ENCODE measurements at places on chromosomes 13 and 19. TPM values are rescaled to one million over a fixed set of nuclear protein-coding genes. Genes with fewer than 3 reads are reported as not detected.

DNA sequence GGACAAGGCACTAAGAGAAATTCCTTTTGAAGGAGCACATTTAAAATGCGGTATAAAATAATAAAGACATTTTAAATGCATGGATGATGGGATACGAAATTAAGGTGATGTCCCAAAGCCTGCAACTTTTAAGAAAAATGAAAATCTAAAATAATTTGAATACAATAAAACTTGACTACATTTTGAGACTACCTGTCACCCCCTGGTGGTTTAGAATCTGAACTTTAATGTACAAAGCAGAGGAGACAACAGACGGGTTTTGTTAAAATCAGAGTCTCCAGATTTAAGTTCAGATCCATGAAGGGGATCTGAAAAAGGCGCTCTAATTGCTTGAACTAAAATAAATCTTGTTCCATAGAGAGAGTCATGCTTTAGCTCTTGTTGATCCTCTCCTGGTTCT, 1129.3 kb upstream of the PCDH20 start:
- no peak overlapping the region for H3K27ac ChIP-seq
- H3K4me1 ChIP-seq, result no peaks in the 10 kb centered on the region
- H3K36me3 ChIP-seq, result no peaks in the 10 kb centered on the region
- no peak overlapping the region for H3K4me3 ChIP-seq
- no peaks in the 10 kb centered on the region for H3K27me3 ChIP-seq

GRCh38 chr13:95246292-95247082, 54.8 kb downstream of the ABCC4 start:
- DNase-seq, result no peak
- H3K27ac ChIP-seq, result no peak overlapping the region
- H3K4me1 ChIP-seq, result peaks cover 6% of the 10 kb centered on the region
- no peak overlapping the region for H3K4me3 ChIP-seq
- no peaks in the 10 kb centered on the region for H3K27me3 ChIP-seq

DNA sequence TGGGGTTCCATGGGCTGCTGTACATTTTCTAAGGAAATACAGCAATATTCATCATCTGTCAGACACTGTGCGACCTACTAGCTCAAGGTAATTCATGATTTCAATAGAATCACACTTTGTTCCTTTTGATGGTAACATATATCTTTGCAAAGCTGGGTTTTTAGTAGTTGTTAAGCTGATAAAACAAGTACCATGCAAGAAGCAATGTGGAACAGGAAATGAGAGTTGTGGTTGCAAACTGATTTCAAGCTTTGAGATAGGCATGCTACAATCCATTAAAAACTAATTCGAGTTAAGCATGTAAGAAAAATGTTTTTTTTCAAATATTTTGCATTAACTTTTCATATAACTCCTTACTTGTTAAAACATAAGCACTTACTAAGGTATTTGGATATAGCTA, 6.8 kb upstream of the MBNL2 start:
- DNase-seq, result no peak
- H3K4me1 ChIP-seq, result peaks cover 11% of the 10 kb centered on the region
- no peak overlapping the region for H3K4me3 ChIP-seq
- no peaks in the 10 kb centered on the region for H3K36me3 ChIP-seq
- no peak overlapping the region for H3K27ac ChIP-seq

- no peaks in the 10 kb centered on the region for H3K4me1 ChIP-seq
- H3K36me3 ChIP-seq, result peaks cover 33% of the 10 kb centered on the region
- no peak for DNase-seq
- H3K4me3 ChIP-seq, result no peak overlapping the region
These were observed 58.9 kb downstream of the ESD start for GRCh38 chr13:46738055-46738454.

DNA sequence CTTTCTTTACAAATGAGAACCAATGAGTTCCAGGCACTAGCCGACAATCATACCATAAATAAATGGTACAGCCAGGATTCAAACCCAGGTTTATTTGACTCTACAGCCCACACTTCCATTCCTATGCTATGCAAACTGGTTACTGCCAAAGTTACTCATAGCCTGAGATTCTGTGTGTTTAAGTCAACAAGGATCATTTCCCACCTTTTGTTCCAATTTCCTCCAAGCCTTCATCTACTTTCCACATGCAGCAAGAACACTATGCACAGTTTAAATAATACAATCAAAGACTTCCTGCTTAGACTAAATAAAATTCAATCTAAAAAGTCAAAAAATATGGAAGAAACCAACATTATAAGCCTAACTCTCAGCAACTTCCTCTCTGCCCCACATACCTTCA, 59.2 kb upstream of the KLF12 start:
- no peak overlapping the region for H3K4me3 ChIP-seq
- no peaks in the 10 kb centered on the region for H3K36me3 ChIP-seq
- no peaks in the 10 kb centered on the region for H3K4me1 ChIP-seq
- no peak overlapping the region for H3K27ac ChIP-seq
- no peak for DNase-seq

- no peak for DNase-seq
- no peaks in the 10 kb centered on the region for H3K4me1 ChIP-seq
- H3K27me3 ChIP-seq, result no peaks in the 10 kb centered on the region
- no peak overlapping the region for H3K4me3 ChIP-seq
These were observed 27.9 kb downstream of the DOT1L start for GRCh38 chr19:2191456-2192310.

GRCh38 chr13:113292021-113292862, 4.8 kb upstream of the LAMP1 start:
- DNase-seq, result peak; percentile 66
- peak overlapping the region; percentile 51 for H3K4me3 ChIP-seq
- H3K4me1 ChIP-seq, result no peaks in the 10 kb centered on the region
- no peaks in the 10 kb centered on the region for H3K27me3 ChIP-seq
- no peak overlapping the region for H3K27ac ChIP-seq

DNA sequence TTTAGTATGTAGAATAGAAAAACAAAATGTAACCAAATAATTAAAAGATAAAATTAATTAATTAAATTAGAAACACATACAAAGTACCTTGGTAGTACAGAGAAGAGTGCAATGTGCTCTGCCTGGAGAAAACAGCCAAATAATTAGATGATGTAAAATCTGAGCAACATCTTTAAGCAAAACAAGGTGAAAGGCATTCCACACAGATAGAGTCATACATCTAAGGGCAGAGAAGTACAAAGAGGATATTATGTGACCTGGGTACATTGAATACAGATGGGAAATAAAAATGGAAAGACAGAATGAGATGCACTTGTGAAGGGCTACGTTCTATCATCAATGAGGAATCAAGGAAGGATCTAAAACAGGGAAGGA, 25.2 kb upstream of the FNDC3A start:
- no peak for DNase-seq
- peaks cover 28% of the 10 kb centered on the region for H3K4me1 ChIP-seq
- H3K27ac ChIP-seq, result no peak overlapping the region
- no peaks in the 10 kb centered on the region for H3K27me3 ChIP-seq
- H3K4me3 ChIP-seq, result no peak overlapping the region

DNA sequence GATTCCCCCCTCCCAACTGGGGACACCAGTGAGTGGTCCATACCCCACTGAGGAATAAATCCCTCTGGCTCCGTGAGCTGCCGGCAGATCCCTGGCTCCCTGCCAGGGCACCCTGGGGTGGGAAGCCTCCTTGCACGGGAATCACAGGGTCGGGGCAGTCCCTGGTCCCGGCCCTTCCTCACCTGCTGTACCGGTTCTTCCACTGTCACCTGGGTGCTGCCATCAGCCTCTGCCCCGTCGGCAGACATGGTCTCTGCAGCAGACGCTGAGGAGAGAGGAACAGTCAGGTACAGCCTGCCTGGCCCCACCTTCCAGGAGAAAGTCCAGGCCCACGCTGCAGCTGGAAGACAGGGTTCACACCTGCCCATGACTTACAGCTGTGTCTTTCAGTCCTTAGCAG, 6.3 kb downstream of the PLIN3 start:
- H3K36me3 ChIP-seq, result peaks cover 9% of the 10 kb centered on the region
- no peak for DNase-seq
- no peak overlapping the region for H3K27ac ChIP-seq
- H3K27me3 ChIP-seq, result no peaks in the 10 kb centered on the region

DNA sequence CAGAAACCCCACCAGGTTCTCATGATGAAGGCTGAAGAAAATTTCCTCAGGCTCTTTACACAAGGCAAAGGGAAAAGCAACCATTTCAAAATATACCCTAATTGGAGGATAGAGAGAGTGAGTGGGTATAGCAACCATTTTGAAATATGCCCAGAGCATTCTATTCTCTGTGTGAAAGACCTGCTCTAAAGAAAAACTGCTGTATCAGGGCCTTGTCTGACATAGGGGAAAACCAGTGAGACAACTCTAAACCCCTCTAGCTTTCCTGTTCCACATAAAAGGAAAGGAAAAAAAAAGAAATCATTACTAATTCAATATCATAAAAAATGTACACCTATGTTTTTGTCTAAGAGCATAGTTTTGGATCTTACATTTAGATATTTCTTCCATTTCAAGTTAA, 42.3 kb downstream of the TPTE2 start:
- no peaks in the 10 kb centered on the region for H3K4me1 ChIP-seq
- no peak for DNase-seq
- H3K36me3 ChIP-seq, result no peaks in the 10 kb centered on the region
- no peak overlapping the region for H3K27ac ChIP-seq

DNA sequence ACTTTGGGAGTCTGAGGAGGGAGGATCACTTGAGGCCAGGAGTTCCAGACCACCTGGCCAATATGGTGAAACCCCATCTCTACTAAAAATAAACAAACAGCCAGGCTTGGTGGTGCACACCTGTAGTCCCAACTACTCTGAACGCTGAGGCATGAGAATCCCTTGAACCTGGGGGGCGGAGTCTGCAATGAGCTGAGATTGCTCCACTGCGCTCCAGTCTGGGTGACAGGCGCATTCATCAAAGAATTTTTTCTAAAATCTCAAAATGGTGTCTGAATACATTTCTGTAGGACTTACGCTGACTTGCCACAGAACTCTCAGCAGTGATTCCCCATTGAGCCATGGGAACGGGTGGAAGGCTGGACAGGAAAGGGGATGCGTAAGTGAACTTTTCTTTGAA, 18.0 kb upstream of the ERVV-1 start:
- H3K27ac ChIP-seq, result no peak overlapping the region
- H3K4me3 ChIP-seq, result no peak overlapping the region
- no peaks in the 10 kb centered on the region for H3K27me3 ChIP-seq
- H3K4me1 ChIP-seq, result no peaks in the 10 kb centered on the region

DNA sequence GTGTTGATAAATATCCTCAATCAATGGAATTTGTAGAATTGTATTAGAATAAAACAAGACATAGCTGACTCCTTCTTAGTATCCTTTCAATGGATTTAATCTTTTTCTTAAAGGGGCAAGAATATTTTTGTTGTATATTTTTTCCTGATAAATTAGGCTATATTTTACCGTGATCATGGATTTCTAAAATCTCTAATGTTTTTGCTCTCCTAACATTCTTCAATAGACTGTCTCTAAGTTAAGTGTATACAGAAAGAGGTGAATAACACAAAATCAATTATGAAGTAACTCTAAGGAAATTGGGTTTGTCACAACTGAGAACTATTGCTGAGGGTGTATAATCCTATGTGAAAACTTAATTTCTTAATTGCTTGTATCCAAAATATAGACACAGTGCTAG, at the start of gene OR7E24:
Gene OR7E24 (plus strand): TSS at position 301 of the 400 bp plus-strand sequence. CDS start 114 bp downstream, outside the sequence.
- no peaks in the 10 kb centered on the region for H3K4me1 ChIP-seq
- H3K4me3 ChIP-seq, result no peak within 1 kb of the TSS
- no peak for DNase-seq
- H3K27ac ChIP-seq, result no peak within 1 kb of the TSS
- H3K27me3 ChIP-seq, result no peaks in the 10 kb centered on the region

DNA sequence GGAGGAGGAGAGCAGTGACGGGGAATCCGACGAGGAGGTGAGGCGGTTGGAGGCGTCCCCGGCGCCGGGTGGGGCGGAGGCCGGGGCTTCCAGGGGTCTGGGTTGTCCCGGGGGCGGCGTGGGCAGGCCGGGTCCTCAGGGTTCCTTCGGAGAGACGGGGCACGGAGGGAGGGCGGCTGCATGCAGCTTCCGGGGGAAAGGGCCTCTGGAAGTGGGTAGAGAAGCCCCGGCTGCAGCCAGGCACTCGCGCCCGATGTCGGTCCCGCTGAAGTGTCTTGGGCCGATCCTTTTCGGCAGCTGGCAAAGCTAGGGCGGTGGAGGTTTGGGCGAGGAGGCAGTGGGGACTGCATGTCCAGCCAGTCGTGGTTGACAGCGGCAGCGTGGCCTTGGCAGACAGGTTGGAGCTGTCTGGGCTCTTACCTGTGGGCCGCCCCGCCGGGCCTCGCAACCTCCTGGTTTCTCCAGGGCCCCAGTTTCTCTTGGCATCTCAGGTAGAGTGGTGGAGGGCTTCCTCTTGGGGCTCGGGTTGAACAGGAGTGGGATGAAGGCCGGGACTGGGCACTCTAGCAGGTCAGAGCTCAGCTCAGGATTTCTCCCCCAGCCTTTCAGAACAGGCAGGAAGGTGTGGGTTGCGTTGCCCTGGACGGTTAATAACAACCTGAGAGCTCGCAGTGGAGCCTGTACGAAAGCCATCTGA, 690 bp downstream of the KMT2B start:
- peak; percentile 56 for DNase-seq
- peaks cover 18% of the 10 kb centered on the region for H3K36me3 ChIP-seq
- no peaks in the 10 kb centered on the region for H3K27me3 ChIP-seq
- peaks cover 9% of the 10 kb centered on the region for H3K4me1 ChIP-seq
- peak overlapping the region; percentile 68 for H3K4me3 ChIP-seq

GRCh38 chr19:48308631-48309586, 16.4 kb upstream of the EMP3 start:
- H3K27me3 ChIP-seq, result no peaks in the 10 kb centered on the region
- H3K36me3 ChIP-seq, result no peaks in the 10 kb centered on the region
- H3K4me3 ChIP-seq, result no peak overlapping the region
- no peak overlapping the region for H3K27ac ChIP-seq
- peak; percentile 81 for DNase-seq

GRCh38 chr19:5676772-5677105, 3.6 kb downstream of the MICOS13 start:
- peak; percentile 94 for DNase-seq
- H3K4me1 ChIP-seq, result peaks cover 32% of the 10 kb centered on the region
- no peaks in the 10 kb centered on the region for H3K27me3 ChIP-seq
- no peak overlapping the region for H3K4me3 ChIP-seq
- peaks cover 10% of the 10 kb centered on the region for H3K36me3 ChIP-seq
- H3K27ac ChIP-seq, result peak overlapping the region; percentile 81

DNA sequence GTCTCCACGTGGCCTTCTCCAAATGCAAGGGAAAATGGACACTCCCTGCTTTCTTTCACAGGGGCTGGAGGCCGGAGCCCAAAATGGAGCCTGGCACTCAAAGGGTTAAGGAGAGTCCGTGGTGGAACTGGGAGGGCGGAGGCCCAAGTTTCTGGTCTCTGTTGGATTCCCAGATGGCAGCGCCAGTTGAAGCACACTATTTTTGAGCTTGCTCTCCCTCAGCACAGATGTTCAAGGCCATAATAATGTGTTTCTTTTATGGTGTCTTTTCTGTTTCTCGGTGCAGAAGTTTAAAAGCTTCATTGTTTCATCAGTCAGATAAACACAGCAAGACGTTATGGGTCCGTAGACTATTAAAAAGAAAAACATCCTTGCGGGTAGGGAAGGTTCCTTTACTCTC, 67.6 kb downstream of the TNFRSF19 start:
- no peaks in the 10 kb centered on the region for H3K27me3 ChIP-seq
- no peak overlapping the region for H3K27ac ChIP-seq
- no peak overlapping the region for H3K4me3 ChIP-seq
- H3K36me3 ChIP-seq, result no peaks in the 10 kb centered on the region
- no peak for DNase-seq
- peaks cover 2% of the 10 kb centered on the region for H3K4me1 ChIP-seq

SULT2A1 gene
- total RNA-seq, result not detected

JSRP1 gene
- total RNA-seq, result 50.2 TPM

CLEC4G gene
- total RNA-seq, result not detected

PROZ gene
- total RNA-seq, result not detected

SIGLEC5 gene
- total RNA-seq, result not detected

POLRMT gene
- 27.0 TPM for total RNA-seq

CGB2 gene
- total RNA-seq, result not detected

Measured in SJCRH30 (cell line).